CD8-positive, alpha-beta memory T cell (primary cell): ENCODE measurements at places on chromosomes 1 and 21. TPM values are rescaled to one million over a fixed set of nuclear protein-coding genes. Genes with fewer than 3 reads are reported as not detected.
A peak's percentile ranks its signal among the peaks of the same experiment; 100 is the strongest.

The NID1 gene
- total RNA-seq, result 0.15 TPM

The KCNN3 gene
- 0.22 TPM for total RNA-seq

The OR2L8 gene
- total RNA-seq, result not detected

The PPFIA4 gene
- 1.5 TPM for total RNA-seq

The SPRR2F gene
- total RNA-seq, result not detected

The OR6K3 gene
- total RNA-seq, result not detected

The FAM167B gene
- 0.33 TPM for total RNA-seq

The ANKRD65 gene
- total RNA-seq, result not detected

DNA sequence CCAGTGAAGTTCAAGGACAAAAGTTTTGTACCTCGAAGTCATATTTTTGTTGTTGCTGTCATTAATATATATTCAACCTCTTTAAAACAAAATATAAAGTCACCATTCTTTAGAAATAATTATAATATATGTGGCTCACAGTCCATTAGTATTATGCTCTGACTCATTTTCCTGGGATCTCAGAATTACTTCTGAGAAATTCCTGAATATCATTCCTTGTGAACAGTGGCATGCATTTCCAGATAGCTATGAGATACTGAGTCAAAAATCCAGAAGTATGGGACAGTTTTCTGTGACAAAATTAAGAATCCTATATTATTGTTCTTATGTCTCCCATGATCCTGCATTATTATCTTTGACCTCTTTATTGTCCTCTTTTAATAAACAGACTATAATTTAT lies 13.8 kb upstream of the RGS21 start:
- no peak overlapping the region for H3K4me3 ChIP-seq
- no peak for DNase-seq
- no peaks in the 10 kb centered on the region for H3K36me3 ChIP-seq
- H3K27ac ChIP-seq, result no peak overlapping the region
- H3K27me3 ChIP-seq, result no peaks in the 10 kb centered on the region

GRCh38 chr1:154714638-154715037 lies 106.7 kb upstream of the ADAR start:
- DNase-seq, result no peak
- peaks cover 8% of the 10 kb centered on the region for H3K4me1 ChIP-seq
- H3K27me3 ChIP-seq, result no peaks in the 10 kb centered on the region
- no peak overlapping the region for H3K4me3 ChIP-seq
- H3K36me3 ChIP-seq, result no peaks in the 10 kb centered on the region

GRCh38 chr1:205585835-205586785 lies 45.7 kb downstream of the ELK4 start:
- H3K36me3 ChIP-seq, result no peaks in the 10 kb centered on the region
- no peak overlapping the region for H3K4me3 ChIP-seq
- peaks cover 8% of the 10 kb centered on the region for H3K4me1 ChIP-seq
- H3K27me3 ChIP-seq, result no peaks in the 10 kb centered on the region
- no peak overlapping the region for H3K27ac ChIP-seq

- H3K4me3 ChIP-seq, result no peak overlapping the region
- H3K27me3 ChIP-seq, result no peaks in the 10 kb centered on the region
- no peak for DNase-seq
- no peaks in the 10 kb centered on the region for H3K36me3 ChIP-seq
These were observed 170.0 kb upstream of the KCTD3 start for GRCh38 chr1:215397106-215397505.

DNA sequence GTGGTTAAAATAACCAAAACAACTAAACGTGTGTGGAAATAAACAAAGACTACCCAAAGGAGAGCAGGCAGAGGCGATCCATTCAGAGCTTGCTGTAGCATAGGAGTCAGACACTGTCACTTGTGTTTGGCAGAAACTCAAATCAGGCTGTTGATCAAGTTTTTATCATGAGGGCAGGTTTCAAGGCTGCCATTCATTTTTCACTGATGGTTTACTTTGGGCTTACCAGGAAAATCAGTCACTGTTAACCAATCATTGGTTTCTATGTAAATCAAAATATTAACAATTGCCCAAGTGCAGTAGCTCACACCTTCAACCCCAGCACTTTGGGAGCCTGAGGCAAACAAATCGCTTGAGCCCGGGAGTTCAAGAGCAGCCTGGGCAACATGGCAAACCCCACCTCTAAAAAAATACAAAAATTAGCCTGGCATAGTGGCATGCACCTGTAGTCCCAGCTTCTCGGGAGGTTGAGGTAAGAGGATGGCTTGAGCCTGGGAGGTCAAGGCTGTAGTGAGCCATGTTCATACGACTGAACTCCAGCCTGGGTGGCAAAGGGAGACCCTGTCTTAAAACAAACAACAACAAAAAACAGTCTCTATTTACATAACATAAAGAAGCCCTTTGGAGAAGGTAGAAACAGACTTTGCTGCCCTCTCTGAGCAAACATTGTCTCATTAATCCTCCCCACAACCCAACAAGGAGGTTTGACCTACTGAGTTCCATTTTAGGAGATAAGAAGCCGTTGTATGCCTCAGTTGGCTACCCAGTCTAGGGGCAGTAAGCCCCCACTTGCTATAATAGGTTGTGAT lies 21.1 kb upstream of the ETS2 start:
- H3K4me3 ChIP-seq, result no peak overlapping the region
- H3K36me3 ChIP-seq, result no peaks in the 10 kb centered on the region
- no peak for DNase-seq

- no peak for DNase-seq
- H3K36me3 ChIP-seq, result no peaks in the 10 kb centered on the region
- no peaks in the 10 kb centered on the region for H3K27me3 ChIP-seq
- no peak overlapping the region for H3K4me3 ChIP-seq
- peaks cover 9% of the 10 kb centered on the region for H3K4me1 ChIP-seq
- no peak overlapping the region for H3K27ac ChIP-seq
These were observed 95.1 kb downstream of the RHOU start for GRCh38 chr1:228830185-228830953.

DNA sequence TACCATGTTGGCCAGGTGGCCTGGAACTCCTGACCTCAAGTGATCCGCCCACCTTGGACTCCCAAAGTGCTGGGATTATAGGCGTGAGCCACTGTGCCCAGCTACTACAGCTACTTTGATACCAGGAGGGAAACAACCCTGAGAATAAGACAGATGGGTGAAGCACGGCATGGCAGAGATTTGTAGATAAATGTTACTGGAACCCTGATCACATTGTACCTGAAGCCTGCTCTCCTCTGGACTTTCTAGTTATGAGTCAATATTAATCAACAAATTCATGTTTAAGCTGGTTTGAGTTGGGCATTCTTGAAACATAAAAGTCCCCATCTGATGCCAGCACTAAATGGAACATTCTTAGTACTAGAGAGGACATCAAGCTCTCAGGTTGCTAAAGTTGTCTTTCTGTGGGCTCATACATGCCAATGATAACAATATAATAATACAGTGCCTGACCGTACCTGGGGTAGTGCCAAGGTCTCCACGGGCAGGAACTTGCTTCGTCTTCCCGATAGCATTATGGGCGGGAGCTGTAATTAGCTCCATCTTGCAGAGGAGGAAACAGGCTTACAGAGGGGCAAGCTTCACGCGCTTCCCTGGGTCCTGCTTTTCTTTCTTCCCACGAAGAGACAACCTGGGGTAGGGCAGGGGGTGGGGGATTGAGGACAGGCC lies 30.7 kb upstream of the SLC19A1 start:
- H3K36me3 ChIP-seq, result no peaks in the 10 kb centered on the region
- H3K4me3 ChIP-seq, result no peak overlapping the region

DNA sequence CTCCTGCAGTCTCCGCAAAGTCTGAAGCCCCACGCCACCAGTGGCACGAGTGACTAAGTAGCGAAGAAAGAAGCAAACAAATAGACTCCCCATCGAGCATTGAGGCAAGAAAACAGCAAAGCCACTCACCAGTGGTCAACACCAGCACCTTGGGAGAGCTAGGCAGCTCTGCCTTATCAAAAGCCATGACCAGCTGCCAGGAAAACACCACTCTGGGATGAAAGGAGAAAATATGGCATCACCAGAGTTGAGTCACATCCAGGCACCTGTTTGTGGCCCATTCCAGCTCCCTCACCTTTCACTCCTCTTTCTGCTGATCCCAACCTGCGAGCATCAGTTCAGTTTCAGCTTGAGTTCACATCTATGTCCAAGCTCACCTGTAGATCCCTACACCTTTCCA lies 17.2 kb downstream of the PDZK1 start:
- no peak for DNase-seq
- no peaks in the 10 kb centered on the region for H3K36me3 ChIP-seq
- peaks cover 35% of the 10 kb centered on the region for H3K4me1 ChIP-seq
- no peaks in the 10 kb centered on the region for H3K27me3 ChIP-seq

DNA sequence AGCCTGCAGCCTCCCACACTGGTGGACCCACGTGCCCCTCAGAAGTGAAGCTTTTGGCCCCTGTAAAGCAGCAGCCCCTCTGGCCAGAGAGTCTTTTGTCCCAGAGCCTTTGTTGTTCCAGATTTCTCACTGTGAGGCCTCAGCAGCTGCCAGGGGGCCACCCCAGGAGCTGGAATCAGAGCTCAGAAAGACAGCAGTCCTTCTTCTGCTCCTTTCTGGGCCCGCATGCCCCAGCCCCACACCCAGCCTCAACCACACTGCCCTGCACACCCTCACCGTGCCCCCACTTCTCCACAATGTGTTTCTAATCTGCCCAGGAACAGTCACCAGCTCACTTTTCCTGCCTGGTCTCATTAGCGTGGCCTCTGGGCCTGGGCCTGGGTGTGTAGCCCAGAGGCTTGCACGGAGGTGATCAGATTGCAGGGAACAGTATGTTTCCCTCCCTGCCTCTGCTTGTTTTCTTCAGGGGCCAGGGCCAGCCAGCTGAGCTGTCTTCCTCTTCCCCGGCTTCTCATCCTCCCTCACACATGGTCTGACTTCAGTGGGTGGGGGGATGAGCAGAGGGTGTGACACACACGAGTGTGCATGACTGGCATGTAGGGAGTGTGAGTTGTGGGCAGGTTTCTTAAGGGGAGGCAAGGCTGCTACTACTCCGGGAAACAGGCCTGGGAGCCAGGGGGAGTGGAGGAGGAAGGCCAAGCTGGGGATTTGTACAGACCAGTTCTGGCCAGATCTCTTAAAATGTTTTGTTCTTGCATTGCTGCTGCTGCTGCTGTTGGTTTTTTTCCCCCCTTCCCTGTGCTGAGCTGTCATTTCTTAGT lies 82.5 kb upstream of the ZNF648 start:
- H3K4me3 ChIP-seq, result no peak overlapping the region
- H3K27me3 ChIP-seq, result no peaks in the 10 kb centered on the region
- H3K27ac ChIP-seq, result peak overlapping the region; percentile 12
- H3K4me1 ChIP-seq, result no peaks in the 10 kb centered on the region
- DNase-seq, result no peak
- no peaks in the 10 kb centered on the region for H3K36me3 ChIP-seq

DNA sequence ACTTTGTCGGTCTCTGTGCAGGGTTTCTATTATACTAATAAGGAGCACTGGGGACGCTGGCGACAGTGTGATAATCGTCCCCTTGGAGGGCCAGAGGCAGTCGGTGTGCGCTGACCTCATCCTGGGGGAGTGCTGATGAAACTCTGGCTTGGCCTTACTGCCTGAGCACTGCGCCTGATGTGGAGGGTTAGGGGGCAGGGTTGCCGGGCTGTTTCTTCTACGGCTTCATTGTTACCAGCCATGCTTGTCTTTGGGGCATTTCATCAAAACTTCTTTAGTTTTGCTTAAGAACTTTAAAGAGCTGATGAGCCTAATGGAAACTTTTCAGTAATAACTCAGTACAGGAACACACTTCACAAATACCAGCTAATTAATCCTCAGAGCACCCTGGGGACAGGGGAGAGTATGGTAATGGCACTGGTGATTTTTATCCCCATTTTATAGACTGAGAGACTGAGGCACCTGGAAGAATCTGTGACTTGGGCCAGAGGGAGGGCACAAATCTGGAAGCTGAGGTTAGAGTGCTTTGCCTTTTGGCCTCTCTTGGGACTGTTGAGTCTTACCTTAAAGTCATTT lies 81.8 kb downstream of the PEX14 start:
- H3K27me3 ChIP-seq, result no peaks in the 10 kb centered on the region
- no peak for DNase-seq
- no peak overlapping the region for H3K27ac ChIP-seq
- no peak overlapping the region for H3K4me3 ChIP-seq
- H3K4me1 ChIP-seq, result no peaks in the 10 kb centered on the region

- no peaks in the 10 kb centered on the region for H3K36me3 ChIP-seq
- H3K4me1 ChIP-seq, result peaks cover 21% of the 10 kb centered on the region
- H3K27ac ChIP-seq, result no peak overlapping the region
- H3K4me3 ChIP-seq, result no peak overlapping the region
These were observed 7.0 kb downstream of the TCHH start for GRCh38 chr1:152107984-152108881.

- no peaks in the 10 kb centered on the region for H3K4me1 ChIP-seq
- no peaks in the 10 kb centered on the region for H3K27me3 ChIP-seq
- no peak overlapping the region for H3K27ac ChIP-seq
These were observed 23.4 kb downstream of the BCAR3 start for GRCh38 chr1:93658188-93658587.

GRCh38 chr1:119380983-119381662 lies 12.5 kb downstream of the HAO2 start:
- H3K27me3 ChIP-seq, result no peaks in the 10 kb centered on the region
- H3K36me3 ChIP-seq, result no peaks in the 10 kb centered on the region
- DNase-seq, result no peak
- no peaks in the 10 kb centered on the region for H3K4me1 ChIP-seq
- H3K4me3 ChIP-seq, result no peak overlapping the region

GRCh38 chr1:157335056-157335455 lies 196.9 kb upstream of the ETV3 start:
- H3K27me3 ChIP-seq, result no peaks in the 10 kb centered on the region
- no peaks in the 10 kb centered on the region for H3K36me3 ChIP-seq
- no peak for DNase-seq
- H3K4me3 ChIP-seq, result no peak overlapping the region

DNA sequence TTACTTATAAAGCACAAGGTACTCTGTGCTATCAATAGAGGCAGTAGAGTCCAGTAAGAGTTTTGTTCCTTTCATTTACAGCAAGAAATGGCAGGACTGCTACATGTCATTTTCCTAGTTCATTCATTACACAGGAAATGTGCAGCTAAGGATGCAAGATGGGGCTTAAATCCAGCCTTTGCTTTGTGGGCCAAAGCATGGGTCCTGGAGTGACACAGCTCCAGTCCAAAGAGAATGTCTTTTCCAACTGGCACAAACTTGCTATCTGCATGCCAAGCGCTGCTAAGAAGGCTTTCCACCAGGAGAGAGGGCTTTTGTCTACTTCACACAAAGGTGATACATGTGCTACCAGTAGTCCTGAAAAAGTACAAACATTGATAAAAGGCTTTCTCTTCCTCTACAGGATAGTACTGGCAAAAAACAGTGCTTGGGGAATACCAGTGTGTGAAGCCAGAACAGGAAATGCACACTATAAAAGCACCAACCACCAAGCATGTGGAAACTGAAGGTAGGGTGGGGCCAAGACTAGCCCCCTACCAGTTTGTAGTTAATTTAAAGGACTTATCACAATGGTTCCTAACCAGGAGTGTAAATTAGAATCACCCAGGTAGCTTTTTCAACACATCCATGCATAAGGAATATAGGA lies 68.7 kb downstream of the ARID4B start:
- DNase-seq, result no peak
- peaks cover 34% of the 10 kb centered on the region for H3K4me1 ChIP-seq
- no peak overlapping the region for H3K4me3 ChIP-seq
- H3K27me3 ChIP-seq, result no peaks in the 10 kb centered on the region
- H3K27ac ChIP-seq, result no peak overlapping the region
- H3K36me3 ChIP-seq, result peaks cover 8% of the 10 kb centered on the region

GRCh38 chr21:36388835-36389234 lies 3.6 kb downstream of the CHAF1B start:
- no peaks in the 10 kb centered on the region for H3K27me3 ChIP-seq
- peaks cover 6% of the 10 kb centered on the region for H3K4me1 ChIP-seq
- DNase-seq, result no peak
- no peak overlapping the region for H3K4me3 ChIP-seq
- H3K36me3 ChIP-seq, result no peaks in the 10 kb centered on the region

- no peaks in the 10 kb centered on the region for H3K36me3 ChIP-seq
- H3K27ac ChIP-seq, result no peak overlapping the region
- DNase-seq, result no peak
- H3K4me1 ChIP-seq, result peaks cover 77% of the 10 kb centered on the region
- no peaks in the 10 kb centered on the region for H3K27me3 ChIP-seq
These were observed 33.8 kb upstream of the ID3 start for GRCh38 chr1:23593042-23593521.
